ENCODE measurements at places on chromosomes 11 and 22. TPM values are rescaled to one million over a fixed set of nuclear protein-coding genes. Genes with fewer than 3 reads are reported as not detected.

GRCh38 chr22:28779833-28780232, 7.3 kb downstream of the CCDC117 start:
- no peak for DNase-seq

GRCh38 chr11:125426818-125427528, 69.1 kb downstream of the FEZ1 start:
- DNase-seq = no peak

The OR52K2 gene
- polyA plus RNA-seq = not detected

The KCNK7 gene
- polyA plus RNA-seq = 0.34 TPM

The SLC22A12 gene
- polyA plus RNA-seq = 5.6 TPM

DNA sequence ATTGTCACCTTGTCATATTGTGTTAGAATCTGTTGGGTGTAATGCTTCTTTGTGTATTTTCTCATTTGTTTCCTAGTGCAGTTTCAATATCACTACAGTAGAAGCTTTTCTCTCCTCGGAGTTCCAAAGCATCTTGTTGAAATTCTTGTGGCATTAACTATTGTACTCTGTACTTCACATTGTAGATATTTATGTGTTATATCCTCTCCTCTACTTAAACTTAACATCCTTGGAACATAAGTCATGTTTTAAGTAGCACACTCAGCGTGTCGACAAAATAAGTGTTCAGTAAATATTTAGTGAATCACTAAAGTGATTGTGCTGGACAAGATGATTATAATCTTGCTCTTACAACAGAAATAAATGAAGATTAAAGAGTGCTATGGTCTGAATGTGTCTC, 201.7 kb downstream of the ARHGAP42 start:
- no peak for DNase-seq

DNA sequence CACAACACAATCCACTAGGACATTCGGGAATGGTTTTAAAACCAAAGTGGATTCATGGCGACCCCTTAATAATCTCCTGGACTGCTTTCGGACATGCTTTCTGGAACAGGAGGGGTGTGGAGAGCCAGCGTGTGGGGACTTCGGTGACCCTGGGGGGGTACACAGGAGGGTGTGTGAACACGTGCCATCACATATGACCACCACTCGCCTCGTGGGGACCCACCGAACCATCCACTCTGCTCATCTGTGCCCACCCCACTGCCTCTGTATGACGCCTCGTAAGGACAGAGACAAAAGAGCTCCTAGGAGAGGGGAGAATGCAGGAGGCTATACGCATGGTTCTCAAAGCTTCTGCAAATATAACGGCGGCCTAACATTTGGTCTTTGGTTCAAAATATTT, 8.9 kb downstream of the LTO1 start:
- no peak for DNase-seq

- no peak for DNase-seq
Observed at GRCh38 chr11:17730137-17730536, 4.4 kb upstream of the KCNC1 start.

GRCh38 chr11:40129266-40129665, 1330.2 kb downstream of the LRRC4C start:
- no peak for DNase-seq

- DNase-seq = no peak
Observed at GRCh38 chr22:46604306-46604690, 15.9 kb upstream of the GRAMD4 start.

The ANKRD13D gene
- polyA plus RNA-seq = 26.7 TPM

The TMEM45B gene
- 26.4 TPM for polyA plus RNA-seq

- DNase-seq = no peak
Observed at GRCh38 chr11:9562716-9563115, 10.8 kb upstream of the WEE1 start.

GRCh38 chr11:31872076-31872443, 60.9 kb upstream of the PAX6 start:
- no peak for DNase-seq

The OR51E2 gene
- 0.82 TPM for polyA plus RNA-seq

The PITPNM1 gene
- polyA plus RNA-seq = 41.0 TPM

The OTUB1 gene
- 103 TPM for polyA plus RNA-seq

The APOA4 gene
- not detected for polyA plus RNA-seq

DNA sequence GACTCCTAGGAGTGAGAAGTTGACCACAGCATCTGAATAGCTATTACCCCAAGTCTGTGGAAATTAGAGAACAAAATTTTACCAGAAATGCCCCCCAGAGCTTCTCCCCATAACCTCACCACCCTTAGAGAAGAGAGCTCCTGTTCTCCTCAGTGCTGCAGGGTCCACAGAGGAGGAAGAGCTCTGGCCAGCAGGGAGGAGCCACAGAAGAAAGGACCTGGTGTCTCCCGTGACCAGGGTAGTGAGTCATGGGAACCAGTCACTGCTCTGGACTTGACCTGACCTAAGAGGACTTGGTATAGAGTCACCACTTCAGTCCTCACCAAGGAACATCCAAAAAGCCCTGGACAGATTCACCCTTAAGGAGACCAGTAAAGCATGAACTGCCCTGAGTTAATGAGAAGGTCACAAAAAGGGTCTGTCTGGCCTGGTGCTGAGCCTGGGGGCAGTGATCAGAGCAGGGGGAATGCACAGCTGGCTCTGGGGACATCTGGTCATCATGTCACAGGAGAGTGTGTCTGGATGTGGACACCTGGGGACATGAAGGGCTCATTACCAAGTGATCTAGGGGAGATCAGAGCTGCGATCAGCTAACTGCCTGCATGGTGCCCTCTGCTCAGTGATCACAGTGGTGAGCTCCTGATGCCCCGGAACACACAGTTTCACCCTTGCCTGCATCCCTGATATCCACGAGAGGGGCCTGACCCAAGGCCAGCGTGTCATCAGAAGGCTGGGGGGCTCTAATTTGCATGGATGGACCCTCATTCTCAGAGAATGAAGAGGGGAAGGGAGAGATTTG, 103.3 kb upstream of the TOP3B start:
- no peak for DNase-seq

The CBX6 gene
- polyA plus RNA-seq = 40.5 TPM

DNA sequence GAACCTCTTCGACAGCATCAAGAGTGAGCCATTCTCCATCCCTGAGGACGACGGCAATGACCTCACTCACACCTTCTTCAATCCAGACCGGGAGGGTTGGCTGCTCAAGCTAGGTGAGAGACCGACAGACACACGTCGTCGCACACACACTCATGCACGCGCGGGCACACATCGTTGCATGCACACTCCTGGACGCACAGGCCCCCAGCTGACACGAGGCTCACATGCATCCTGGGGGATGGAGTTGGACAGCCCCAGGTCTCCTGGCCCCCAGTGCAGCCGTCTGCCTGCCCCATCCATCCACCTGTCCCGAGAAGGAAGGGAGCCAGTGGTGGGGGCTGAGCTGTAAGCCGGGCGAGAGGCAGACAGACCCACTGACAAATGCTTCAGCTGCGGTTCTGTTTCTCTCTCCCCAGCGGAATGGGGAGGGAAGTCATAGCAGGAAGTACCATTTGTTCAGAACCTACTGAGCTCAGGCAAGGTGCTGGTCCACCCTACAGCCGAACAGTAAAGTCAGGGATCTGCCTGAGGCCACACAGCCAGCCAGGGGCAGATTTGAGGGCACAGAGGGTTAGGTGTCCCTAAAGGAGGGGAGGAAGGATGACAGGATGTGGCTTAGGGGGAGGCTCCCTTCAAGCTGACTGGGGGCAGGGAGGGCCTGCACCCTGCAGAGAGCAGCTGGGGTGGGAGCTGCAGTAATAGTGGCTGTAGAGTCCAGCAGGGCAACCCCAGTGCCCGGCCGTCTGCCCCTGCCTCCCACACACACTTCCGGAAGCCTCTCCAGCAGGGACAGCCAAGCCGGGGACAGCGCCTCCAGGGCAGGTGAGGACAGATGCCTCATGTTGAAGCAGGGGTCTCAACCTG, 27.1 kb downstream of the CYTH4 start:
- DNase-seq = no peak

DNA sequence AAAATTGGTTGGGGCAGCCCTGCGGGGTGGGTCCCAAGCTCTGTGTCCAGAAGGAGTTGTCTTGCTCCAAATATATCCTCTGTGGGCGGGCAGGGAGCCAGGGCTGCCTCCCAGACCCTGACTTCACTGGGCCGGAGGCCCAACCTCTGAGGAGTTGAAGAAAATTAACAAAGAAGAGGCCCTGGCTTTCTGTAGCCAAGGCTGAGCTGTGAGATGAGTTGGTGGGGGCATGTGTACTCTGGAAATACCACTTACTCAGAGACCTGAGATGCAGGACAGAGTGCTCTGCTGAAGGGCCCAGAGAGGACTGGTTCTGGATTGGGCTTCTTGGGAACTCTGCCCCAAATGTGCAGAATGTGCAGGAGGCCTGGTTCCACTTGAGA, 96.3 kb downstream of the SWAP70 start:
- DNase-seq = no peak
